ENCODE measurements at places on chromosomes 4 and X.

DNA sequence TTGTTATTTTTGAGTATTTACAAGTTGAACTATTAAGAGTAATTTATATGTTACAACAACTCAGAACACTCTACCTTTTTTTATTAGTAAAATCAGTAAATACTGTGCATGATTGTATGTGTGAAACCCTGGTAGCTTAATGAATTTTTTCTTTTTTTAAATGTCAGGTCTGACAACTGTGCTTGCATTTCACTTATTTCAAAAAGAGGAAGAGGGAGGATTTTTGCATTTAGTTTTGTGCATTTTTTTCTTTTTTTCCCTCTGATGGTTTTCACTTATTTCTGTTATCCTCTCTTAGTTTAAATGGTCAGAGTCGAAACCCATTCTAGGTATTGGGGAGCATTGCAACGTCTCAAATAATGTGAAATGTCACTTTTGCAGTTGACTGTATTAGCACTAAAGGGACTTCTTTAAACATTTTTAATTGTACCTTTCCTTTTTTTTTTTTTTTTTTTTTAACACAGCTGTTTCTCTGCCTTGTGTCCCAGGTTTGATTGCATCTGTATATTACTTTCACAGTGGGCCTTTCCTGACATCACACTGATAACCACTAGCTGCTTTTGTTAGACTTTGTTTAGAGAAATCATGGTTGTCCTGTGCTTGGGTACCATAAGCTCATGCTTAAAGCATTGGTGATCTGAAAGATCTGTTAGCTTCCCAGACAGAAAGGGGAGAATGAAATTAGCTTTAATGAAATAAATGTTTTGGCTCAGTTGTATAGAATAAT, 28.5 kb downstream of the MOB1B start:
- DNase-seq: no peak

GRCh38 chr4:65344278-65344825, 325.9 kb downstream of the EPHA5 start:
- no peak for DNase-seq

DNA sequence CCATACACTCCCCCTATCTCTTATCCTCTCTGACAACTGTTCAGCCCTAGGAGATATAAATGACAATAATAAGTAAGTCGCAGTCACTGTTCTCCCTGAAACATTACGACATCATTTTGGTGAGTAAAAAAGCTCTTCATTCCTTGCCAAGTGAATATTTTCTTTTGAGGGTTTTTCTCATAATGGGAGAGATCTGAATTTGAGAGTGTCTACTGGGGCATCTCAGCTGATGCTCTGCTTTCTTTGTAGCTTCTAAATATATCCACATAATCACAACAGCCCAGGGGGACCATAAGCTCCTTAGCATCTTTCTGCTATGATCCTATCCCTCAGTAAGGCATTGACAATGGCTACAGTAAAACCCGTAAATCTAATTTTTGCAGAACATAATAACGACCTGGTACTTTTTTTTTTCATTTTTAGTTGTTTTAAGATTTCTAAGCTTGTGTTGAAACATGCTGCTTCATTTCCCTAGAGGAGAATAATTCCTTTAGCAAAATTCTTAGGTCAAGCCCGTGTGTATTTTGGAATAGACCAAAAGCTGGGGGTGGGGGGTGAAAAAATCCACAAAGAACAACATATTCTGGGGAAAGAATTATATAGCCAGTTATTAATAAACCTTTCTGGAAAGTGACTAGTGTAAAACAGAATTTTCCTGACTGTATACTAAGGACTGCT, 78.1 kb upstream of the GPM6B start:
- no peak for DNase-seq

DNA sequence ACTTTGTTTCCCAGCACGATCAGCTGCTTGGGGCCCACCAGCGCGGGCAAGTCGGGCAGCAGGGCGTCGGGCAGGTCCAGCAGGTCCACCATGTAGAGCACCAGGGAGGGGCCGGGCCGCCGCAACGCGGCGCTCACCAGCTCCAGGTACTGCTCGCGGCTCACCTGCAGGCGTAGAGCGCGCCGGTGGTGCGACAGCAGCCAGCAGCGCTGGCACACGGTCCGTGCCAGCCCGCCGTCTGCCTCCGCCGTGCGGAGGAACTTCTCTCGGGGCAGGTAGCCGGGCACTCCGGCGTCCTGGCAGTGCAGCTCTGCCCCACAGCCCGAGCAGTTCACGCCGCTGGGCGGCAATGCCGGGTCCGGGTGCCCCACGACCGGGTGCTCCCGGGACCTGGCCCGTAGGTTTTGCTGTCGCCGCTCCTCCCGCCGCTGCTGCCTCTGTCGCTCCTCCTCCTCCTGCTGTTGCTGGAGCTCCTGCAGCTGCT, 527 bp downstream of the NOA1 start:
- no peak for DNase-seq

DNA sequence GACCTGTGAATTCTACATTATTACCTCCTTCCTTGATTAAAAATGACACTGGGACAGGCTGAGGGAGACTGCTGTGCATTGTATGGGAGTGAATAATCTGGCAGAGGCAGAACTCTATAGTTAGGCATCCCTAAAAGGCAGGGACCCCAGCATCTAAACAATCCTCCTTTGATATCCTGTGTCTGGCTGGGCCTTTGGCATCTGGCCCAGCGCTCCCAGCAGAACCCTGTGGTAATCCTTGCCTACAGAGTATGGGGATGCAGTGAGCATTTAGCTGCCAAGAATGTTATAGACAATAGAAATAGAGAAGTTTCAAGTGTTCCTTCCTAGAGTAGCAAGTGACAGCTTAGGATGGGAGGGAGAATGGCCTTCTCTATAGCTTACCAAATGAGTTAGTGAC, 38.5 kb downstream of the ZCCHC12 start:
- no peak for DNase-seq

DNA sequence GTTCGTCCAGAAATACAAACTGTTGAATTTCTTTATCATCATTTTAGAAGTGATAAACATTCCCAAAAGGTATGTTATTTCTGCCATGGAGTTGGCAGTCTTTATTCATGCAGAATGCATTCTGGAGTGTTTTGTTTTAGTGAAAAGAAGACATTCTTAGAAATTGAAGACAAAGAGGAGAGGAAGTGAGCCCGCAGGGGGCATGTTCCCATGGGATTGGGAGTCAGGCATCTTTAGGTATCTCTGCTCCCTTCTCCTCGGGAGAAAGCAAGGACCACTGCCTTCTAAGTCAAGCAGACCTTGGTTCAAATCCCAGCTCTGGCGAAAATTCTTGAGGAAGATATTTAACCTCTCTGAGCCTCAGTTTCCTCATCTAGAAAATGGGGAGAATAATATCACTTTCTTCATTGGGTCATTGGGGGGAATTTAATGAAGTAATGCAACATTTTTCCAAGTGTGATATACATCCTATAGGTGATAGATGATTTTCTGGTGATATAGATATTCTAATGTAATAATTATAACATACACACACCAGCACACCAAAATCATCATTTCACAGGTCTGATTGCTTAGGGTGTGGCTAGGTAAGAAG, 26.5 kb upstream of the CHRNA9 start:
- DNase-seq: no peak

- no peak for DNase-seq
Observed at GRCh38 chr4:1227816-1228215, 21.1 kb downstream of the CTBP1 start.

DNA sequence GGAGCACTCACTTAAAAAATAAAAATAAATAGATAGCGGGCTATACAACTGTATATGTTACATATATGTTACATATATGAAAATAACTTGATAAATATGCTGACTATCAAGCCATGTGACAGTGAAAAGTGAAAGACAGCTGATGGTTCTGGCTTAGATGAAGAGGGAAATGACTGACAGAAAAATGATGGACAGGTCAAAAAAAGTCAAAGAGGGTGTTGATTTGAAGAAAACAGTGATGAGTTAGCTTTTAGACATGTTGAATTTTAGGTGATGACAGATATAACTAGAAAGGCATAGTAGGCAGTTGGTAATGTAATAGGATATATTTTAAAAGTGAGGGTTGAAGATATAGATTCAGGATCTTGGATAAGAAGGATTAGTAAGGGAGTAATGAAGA, 37.8 kb downstream of the FBXO8 start:
- no peak for DNase-seq

- DNase-seq: no peak
Observed at GRCh38 chrX:47992095-47992380, 11.8 kb downstream of the ZNF182 start.

- DNase-seq: no peak
Observed at GRCh38 chrX:49072712-49073095, 1.1 kb downstream of the PRAF2 start.

DNA sequence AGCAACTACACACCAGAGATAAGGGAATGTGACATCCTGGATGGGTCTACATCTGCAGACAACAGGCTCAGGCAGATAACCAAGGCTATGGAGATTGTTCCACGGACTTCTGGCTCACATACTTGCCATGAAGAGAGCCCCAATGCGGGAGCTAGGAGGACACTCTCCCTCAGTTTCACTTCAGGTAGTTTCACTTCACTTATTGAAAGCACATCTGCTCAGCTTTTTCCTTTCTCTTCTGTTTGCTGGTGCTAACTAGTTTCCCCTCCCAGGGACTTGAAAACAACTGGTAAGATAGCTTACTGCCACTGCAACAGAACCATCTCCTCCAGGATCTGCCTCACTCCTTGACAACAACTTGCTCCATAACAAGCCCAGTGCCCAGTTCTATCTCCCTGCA, 1.4 kb upstream of the CT47C1 start:
- DNase-seq: no peak

GRCh38 chr4:37615059-37615719, 71.0 kb downstream of the RELL1 start:
- DNase-seq: no peak

DNA sequence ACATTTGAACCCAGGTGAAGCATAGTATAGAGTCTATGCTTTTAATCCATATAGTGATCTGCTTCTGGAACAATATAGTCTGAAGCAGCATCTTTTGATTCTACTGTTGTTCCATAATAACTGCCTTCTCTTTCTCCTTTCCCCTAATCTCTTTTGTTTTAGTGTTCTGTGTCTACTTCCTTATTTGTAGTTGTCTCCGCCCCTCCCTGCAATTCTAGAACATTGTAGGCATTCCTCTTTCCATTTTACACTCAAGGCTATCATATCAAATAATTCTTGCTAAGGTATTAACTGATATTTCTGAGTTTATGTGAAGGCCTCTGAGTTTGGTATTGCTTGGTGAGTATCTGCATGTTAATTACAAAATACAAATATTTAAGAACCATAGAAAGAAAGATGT, 11.6 kb downstream of the BLTP1 start:
- no peak for DNase-seq

DNA sequence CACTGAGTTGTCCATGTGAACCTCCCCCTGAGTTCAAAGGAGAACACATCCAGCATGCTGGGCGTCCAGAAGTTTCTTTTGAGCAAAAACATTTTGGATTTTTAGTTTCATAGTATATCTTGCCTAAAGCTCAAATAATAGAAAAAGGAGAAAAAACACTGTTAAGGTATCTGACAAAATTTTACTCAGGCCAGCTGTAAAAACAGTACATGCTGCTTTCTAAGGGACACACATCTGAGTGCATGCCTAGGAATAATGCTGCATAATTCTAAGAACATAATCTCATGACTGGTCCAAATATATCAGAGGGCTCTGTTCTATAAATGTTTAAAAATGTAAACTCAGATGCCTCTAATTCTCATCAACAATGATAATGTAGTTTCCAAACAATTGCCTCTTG, 561.3 kb upstream of the INTU start:
- no peak for DNase-seq

DNA sequence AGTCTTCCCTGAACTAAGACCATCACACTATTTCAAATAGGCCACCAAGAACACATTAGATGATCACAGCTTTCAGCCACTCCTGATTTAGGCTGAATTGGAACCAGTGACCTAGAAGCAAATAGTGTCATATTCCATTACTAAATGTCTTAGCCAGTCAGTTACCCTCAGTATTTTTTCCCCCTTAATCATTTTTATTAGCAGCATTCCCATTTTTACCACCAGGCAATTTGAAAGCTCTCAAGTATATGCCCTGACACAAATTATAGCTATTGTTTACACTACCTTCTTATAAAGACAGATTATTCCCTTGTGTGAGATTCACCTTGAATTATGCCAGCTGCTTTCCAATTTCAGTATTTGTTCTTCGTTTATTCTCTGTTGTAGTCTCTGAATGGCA, 1146.9 kb downstream of the PDHA2 start:
- DNase-seq: no peak

- no peak for DNase-seq
Observed at GRCh38 chrX:4484266-4484665, 770.8 kb upstream of the PRKX start.

DNA sequence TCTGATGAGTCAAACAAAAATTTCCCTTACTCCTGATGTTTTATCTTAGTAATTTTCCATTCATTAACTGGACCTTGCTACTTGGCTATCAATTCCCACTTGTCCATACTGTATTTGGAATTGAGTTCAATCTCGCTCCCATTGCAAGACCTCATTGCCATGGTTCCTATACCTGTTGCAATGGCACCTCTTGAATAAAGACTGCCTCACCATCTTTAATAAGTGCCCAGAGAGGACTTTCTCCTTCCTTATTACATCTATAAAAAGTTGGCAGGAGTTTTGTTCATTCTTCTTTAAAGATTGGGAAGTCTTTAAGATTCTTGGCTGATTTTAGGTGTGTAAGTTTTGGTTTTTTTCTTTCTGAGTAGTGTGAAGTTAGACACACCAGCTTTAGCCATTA, 397.4 kb downstream of the SPOCK3 start:
- no peak for DNase-seq

- no peak for DNase-seq
Observed at GRCh38 chr4:98363431-98363830, 102.2 kb downstream of the RAP1GDS1 start.

- DNase-seq: no peak
Observed at GRCh38 chr4:27005501-27005900, 144.9 kb downstream of the STIM2 start.

- DNase-seq: no peak
Observed at GRCh38 chr4:170307182-170307581, 217.4 kb upstream of the AADAT start.

- no peak for DNase-seq
Observed at GRCh38 chr4:40124690-40125089, 68.0 kb downstream of the N4BP2 start.

GRCh38 chr4:39613093-39613656, 25.5 kb downstream of the SMIM14 start:
- DNase-seq: no peak

DNA sequence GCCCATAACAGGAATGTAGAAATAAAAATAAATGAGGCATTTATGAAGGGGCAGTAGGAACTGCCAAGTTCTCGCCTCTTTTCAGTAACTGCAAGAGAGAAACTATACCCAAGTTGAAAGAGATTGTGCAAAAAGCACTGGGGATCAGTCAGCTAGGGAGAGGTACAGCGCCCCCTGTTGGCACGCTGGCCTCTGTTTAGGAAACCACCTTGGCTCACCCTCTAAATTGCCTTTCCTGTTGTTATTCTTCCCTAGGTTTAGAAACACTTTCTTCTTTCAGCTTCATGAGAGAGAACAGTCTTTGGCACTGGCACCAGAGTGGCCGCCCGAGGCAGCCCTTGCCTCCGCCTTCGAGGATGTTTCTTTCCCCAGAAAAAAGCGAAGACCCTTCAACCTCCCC, 348.5 kb downstream of the MID1IP1 start:
- peak; percentile 10 for DNase-seq
